ACHN (cell line): ENCODE measurements at places on chromosomes 6 and 20.
A peak's percentile ranks its signal among the peaks of the same experiment; 100 is the strongest.

- DNase-seq, result no peak
Observed at GRCh38 chr6:105619971-105620741, 217.3 kb upstream of the PREP start.

DNA sequence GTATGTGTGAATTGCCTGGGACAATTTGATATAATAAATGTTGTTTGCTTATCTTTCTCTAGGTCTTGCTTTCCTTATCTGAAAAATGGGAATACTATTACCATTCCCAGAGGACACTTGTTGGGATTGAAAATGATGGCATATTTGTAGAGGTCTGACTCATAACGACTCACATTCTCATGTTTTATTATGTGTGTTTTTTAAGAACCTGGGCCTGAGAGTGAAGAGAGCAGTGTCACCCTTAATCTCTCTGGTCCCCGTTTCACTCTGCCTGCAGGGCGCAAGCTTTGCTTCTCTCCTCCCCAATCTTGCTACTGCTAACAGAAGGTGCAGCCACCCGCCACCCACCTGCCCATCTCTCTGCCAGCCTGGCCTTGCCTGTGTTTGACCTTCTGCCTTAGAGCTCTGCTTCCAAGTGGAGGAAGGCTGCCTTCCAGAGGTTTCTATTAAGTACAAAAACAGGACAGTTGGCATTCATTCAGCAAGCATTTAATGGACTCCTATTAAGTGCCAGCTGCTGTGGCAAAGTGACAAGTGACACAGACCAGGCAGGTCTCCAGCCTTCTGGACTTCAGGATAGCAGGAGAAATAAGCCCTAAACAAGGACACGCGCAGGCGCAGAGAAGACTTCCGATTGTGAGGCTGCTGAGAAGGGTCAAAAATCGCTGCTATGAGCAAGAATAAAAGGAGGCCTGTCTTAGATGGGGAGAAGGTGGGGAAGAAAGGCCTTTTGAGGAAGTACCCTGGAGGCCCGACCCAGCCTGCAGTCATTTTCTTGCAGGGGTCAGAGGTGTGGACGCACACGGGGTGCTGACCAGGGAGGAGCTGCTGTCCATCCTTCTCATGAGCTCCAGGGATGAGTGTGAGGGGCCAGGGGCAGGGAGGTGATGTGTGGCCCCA lies 112.5 kb downstream of the JPH2 start:
- DNase-seq, result no peak

DNA sequence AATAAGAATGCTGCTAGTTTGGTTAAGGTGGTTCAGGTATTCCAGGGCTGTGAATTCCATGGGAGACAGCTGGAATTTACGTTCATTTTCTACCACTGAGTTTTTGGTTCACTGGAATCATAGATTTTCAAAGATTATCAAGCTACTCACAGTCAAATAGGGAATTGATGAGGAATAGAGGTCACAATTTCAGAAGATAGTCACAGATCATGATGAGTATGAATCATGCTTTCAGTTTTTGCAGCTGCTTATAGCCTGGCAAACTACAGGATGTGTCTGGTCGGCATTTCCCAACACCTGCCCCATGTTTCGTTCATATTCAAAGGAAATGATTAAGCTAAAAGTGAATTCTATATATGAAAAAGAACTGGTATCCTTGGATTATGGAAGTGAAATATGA lies 58.7 kb downstream of the BCKDHB start:
- DNase-seq, result peak; percentile 30

DNA sequence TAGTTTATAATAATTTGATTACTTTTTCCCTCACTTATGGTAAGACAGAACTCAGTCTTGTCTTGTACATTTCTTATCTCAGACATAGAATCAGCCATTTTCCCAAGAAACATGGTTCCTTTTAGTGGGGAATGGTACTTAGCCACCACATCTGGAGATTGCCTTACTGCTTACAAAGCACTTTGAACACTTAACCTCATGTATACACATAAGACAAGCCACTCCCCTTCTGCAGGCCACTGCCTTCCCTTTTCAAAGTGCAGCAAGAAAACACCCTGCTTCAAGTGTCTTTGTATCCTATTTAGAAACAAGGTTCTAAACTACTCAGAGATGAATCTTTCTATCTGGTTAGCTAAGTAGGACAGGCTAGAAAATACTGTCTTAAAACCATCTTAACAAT lies 159.2 kb downstream of the UBE3D start:
- no peak for DNase-seq

- DNase-seq, result no peak
Observed at GRCh38 chr6:33744895-33745546, 1.7 kb downstream of the IP6K3 start.

GRCh38 chr6:82144007-82144851 lies 103.3 kb downstream of the IBTK start:
- peak; percentile 91 for DNase-seq

GRCh38 chr6:85975957-85976356 lies 333.3 kb upstream of the SYNCRIP start:
- DNase-seq, result no peak

DNA sequence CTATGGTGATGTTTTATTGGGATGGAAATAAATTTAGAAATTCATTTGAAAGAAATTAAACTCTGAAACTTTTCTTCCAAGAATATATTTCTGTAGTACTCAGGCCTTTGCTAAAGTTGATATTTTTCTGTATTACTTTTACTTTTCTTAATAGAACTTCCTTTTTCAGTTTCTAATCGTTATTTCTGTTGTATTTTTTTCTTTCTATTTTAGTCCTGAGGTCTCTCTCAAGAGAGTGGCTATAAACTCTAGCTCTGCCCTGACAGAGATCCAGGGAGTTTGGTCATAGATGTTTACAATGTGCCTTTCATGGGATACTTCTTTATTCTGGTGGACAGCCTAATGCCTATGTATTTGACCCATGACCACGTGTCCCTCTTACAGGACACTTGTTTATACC lies 51.0 kb downstream of the OR2B6 start:
- no peak for DNase-seq

GRCh38 chr20:9572670-9573069 lies 58.3 kb downstream of the LAMP5 start:
- no peak for DNase-seq

DNA sequence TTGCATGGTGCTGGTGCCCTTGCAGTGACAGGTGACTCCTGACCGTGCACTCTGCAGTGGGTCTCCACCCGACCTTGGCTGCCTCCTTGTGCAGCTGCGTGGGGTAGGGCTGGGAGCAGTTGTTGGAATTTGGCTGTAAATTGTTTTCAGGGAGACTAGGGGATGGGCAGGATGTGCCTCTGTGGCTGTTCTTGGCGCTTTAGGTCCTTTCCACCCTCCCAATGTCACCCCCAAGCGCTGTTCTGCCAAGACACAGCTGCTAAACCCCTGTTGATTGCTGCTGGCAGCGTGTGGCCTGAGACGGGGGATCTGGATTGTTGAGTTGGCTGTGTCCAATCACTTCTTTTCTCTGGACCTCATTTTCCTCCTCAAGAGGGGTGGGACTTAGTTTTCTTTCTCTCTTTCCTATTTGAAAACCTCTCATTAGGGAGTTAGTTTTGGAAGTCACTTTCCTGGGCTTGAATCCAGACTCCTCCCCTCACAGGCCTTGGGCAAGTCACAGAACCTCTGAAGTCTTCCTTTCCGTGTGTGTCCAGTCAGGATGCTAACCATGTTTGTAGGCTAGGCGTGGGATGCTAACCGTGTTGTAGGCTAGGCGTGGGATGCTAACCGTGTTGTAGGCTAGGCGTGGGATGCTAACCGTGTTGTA lies 8.5 kb downstream of the IGF2R start:
- no peak for DNase-seq

GRCh38 chr6:30157999-30158398 lies 3.0 kb downstream of the TRIM10 start:
- DNase-seq, result no peak

GRCh38 chr6:16157909-16158308 lies 29.0 kb downstream of the MYLIP start:
- no peak for DNase-seq

DNA sequence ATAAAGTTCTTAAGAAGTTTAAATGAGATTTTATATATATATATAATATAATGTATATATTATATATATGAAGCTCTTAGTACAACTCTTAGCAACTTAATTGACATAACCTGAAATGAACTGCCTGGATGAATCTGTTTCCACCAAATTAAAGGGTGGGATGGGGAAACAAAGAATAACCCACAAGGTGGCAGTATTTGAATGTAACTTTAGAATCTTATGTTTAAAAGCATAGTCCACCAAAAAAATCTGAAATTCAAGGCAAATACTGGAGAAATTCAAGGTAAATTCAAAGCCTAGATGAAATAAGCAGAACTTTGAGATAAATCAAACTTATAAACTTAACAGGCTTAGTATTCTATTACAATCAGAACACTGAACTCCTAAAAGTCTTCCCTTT lies 4.4 kb upstream of the IBTK start:
- peak; percentile 52 for DNase-seq

DNA sequence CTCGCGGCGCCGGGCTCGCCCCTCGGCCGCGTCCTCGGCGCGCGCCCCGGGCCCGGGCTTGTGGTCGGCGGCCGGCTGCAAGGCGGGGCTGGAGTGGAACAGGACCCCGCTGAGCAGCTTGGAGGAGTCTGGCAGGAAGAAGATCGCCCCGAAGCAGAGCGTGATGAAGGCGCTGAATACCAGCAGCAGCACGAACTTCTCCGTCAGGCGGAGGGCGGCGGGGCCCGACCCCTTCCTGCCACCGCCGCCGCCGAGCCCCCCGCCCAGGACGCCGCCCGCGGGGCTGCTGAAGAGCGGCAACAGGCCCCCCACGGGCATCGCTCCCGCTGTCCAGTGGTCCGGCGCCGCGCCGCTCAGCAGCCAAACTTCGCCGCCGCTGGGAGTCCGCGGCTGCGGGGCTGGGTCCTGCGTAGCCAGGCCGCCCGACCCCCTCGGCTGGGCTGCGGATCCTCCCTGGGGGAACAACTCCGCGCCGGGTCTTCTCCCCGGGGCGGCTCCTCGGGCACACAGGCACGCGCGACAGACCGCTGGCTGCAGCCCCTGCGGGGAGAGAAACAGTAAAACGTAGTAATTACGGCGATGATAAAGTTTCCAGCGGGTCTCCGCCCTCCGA lies 707 bp downstream of the MAN1A1 start:
- DNase-seq, result peak; percentile 2

- DNase-seq, result no peak
Observed at GRCh38 chr6:119736296-119737021, 386.9 kb upstream of the MAN1A1 start.

GRCh38 chr6:102216232-102216631 lies 822.7 kb downstream of the GRIK2 start:
- no peak for DNase-seq

- no peak for DNase-seq
Observed at GRCh38 chr20:32914031-32914430, 55.3 kb downstream of the EFCAB8 start.

GRCh38 chr6:39451831-39452230 lies 129.3 kb upstream of the KCNK16 start:
- DNase-seq, result peak; percentile 8

DNA sequence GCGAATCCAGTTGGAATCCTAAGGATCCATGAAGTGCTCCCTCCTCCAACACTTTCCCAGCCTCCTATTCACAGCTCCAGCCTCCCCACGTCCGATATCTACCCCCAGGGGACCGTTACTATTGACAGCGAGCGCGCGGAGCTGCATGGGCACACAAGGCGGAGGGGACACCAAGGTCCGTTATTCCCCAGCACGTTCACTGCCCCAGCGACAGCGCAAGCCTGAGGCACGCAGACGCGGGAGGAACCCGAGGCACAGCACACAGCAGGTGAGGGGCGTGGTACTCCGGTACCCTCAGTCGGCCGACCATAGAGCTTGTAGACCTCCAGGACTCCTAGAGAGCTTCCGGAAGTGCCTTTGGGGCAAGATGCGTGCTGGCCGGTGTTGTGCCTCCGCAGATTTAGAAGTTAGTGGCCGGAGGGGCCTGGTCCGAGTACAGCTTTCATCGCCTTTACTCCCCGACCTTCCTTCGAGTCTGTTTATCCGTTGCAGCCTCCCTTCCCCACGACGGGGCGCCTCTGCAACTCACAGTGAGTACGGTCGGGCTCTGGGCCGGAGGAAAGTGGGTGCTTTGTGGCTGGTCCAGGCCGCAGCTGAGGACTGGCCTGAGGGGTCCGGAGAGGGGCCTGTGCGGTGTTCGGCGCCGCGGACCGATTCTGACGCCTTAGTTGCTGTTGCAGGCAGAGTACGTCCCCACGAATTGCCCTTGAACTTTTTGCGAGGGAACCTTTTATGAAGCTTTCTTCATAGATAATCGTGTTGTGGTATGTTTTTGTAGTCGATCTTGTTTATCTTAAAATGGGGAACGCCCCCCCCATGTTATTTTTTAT lies at the start of gene ZKSCAN8:
TSS of gene ZKSCAN8 (plus strand) at position 384 of the 830 bp plus-strand sequence. CDS start 6,525 bp downstream, outside the sequence.
- DNase-seq, result peak; percentile 86

DNA sequence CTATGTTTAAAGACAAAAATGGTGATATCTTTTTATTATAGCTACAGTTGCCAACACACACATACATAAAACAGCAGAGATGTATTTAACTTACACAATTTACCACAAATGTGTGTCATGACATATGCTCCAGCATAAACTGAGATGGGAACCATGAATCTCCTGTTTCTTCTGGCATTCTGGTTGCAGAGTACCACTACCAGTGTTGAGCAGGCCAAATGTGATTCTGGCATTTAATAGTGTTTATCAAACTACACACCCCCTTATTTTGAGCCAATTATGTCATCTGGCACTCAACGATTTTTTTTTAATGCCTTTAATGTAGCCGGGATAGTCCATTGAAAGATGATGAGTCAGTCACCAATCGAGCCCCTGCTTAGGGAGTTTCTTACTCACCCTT lies 59.0 kb upstream of the TPD52L1 start:
- DNase-seq, result no peak

- DNase-seq, result no peak
Observed at GRCh38 chr20:14453259-14453658, 115.8 kb upstream of the FLRT3 start.

- no peak for DNase-seq
Observed at GRCh38 chr20:32906871-32907495, 48.3 kb downstream of the EFCAB8 start.

DNA sequence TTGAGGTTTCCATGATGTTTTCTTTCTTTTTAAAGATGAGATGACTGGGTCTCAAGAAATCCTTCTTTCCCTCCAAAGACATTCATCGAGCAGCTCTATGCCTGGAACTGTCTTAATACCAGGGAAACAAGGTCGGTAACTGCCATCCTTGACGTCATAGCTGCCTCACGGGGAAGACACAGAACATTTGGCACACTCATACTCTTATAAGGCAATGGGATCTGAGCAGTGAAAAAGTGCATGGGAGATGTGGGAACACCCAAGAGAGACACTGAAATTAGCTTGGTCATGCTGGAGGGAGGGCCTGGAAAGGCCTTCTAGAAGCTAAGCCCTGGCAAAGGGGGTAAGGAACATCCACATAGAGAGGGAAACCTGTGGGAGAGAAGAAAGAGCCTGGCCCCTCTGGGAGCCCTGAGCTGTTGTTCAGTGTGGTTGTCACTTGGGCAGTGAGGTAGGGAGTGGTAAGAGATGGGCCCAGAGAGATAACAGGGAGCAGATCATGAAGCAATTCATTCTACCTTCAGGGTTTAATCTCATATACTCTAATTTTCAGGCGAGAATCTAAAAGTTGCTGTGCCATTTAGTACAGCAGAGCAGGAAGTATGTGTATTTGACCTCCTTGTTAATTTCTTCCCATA lies 30.8 kb downstream of the CLIC5 start:
- no peak for DNase-seq

GRCh38 chr6:135438907-135439535 lies 58.5 kb downstream of the AHI1 start:
- peak; percentile 19 for DNase-seq

GRCh38 chr6:73203098-73203497 lies 22.2 kb downstream of the KHDC1L start:
- DNase-seq, result no peak

- no peak for DNase-seq
Observed at GRCh38 chr6:44556046-44556445, 168.5 kb downstream of the CDC5L start.
